ENCODE measurements at places on chromosomes 6 and 20.

DNA sequence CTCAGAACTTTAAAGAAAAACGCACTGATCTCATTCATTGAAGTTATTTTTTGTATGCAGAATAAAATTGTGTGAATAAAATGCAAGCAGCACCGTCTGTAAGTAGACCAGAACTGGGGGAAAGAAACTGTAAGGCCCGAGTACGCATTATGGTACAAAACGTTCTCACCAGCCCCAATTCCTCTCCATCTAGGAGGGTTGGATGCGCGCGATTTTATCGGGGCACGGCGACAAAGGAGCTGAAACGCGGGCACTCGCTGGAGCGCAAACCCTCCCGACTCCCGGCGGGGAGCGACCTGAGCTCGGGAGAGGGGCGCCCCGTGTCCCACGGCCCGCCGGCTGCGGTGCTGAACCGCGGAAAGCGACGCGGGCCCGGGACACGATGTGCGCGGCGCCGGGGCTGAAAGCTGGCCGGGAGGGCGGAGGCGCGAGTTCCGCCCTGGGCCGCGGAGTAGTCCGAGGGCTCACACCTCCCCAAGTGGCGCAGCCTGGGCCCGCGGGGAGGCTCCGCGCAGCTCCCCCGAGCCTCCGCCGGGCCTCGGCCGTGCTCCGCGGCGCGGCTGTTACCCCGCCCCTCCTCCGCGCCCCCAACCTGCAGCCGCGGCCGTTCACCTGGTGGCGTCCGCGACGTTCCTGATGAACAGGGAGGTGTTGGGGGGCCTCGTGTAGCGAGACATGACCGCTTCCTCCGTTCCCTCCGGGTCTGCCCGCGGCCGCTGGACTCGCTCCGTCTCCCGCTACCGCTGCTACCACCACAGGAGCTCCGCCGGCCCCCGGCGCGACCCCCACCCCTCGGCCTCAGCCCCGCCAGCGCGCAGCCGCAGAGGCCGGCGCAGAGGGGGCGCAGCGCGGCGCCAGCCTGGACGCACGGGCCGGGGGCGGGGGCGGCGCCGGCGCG is at the start of gene SRSF12:
Gene SRSF12, minus strand, starts transcription at position 861 of the 898 bp plus-strand sequence. Its CDS starts 184 bp downstream, at position 677.
- peak; percentile 18 for DNase-seq

- DNase-seq = no peak
Observed at GRCh38 chr6:13810688-13811446, 3.5 kb downstream of the MCUR1 start.

GRCh38 chr6:169545982-169546381 is 155.8 kb downstream of the WDR27 start:
- no peak for DNase-seq

- DNase-seq = peak; percentile 53
Observed at GRCh38 chr6:27176523-27177484, 70.7 kb upstream of the PRSS16 start.

DNA sequence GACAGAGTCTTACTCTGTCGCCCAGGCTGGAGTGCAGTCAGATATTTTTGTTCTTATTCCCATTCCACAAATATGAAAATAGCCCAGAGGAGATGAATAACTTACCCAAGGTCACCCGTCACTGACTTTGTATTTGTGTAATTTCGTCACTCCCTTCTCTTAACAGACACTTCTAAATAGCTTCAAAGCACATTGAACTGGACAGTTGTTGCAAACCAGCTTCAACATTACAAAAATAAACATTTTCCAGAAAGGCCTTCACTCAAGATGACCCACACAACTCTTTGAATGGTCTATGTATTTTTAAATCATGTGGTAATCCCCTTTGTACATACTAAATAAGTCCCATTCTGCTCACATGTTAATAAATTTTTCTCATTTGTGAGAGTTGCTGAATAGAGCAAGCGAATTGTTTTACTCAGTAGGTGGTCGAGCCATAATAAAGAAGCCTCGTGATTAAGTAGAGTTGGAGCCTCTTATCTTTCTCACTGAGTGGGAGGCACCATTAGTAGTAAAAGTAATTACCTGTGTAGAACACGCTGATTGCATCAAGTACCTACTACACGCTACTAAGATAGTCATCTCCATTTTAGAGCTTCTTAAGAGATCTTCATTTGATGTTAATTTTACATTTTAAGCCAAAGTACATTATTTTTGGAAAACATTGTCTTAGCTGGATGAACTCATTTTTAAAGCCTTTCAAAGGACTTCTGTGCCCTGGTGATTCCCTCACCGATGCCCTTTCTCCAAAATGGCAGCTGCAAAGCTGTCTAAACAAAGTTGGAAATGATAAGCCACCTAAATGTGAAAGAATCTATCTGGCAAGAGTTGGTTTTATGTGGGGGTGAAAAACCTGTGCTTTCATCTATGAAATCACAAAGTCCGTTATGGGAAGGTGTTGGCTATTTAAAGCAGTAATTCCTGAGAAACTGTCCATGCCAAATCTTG is 110.0 kb downstream of the TSHZ2 start:
- no peak for DNase-seq

- DNase-seq = no peak
Observed at GRCh38 chr6:53939830-53940229, 145.0 kb downstream of the LRRC1 start.

DNA sequence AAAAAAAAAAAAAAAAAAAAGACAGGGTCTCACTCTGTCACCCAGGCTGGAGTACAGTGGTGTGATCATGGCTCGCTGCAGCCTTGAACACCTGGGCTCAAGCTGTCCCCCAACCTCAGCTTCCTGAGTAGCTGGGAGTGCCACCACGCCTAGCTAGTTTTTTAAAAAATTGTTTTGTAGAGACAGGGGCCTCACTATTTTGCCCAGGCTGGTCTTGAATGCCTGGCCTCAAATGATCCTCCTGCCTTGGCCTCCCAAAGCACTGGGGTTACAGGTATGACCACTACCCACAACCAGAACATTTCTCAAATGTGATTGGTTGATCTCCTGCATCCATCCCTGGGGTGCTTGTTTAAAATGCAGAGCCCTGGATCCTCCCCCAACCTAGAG is 5.6 kb upstream of the RBCK1 start:
- DNase-seq = no peak

DNA sequence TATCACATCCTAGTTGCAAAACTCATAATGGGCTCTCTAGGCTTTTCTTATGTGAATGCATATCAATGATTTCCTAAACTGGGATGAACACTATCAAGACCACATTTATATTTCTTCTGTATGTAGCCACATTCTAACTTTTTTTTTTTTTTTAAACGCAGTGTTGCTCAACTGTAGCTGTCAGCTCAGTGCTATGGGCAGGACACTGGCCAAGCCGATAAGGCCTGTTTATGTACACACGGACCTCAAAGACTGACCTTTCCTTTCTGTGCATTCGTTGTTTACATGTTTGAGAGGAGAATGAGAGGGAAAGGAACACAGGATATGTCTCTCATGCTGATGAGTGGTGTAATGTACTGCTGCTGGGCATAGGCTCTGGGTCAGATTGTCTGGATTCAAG is 75.1 kb upstream of the B3GAT2 start:
- DNase-seq = no peak

- no peak for DNase-seq
Observed at GRCh38 chr20:20414640-20415220, 46.8 kb downstream of the INSM1 start.

DNA sequence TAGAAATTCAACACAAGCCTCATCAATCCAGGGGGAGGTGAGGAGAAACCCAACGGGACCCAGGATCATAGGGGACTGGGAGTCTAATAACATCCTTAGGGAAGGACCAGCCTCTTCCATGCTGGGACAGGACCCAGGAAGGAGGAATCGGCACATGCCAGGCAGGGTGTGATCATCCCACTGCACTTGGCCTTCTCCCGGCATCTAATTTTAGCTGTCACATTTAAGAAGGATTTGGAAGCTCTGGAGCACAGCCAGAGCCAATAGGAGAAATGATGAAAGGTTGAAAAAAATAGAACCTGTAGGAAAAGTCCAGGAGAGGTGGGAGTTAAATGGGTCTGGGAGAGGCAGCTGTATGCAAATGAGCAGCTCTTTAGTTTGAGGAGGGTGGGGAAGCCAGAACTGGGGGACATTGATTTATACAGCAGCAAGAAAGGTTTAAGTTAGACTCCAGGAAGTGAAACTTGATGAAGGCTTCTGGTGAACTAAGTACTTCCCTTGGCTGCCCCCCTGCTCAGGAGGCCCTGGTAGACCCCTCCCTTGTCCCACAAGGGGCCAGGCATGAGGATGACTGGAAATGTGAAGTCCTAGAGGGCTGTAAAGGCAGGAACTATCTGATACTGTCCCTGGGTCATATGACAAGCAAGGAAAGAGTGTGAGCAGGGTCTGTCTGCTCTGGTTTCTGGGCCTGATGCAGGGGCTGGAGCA is 260.3 kb downstream of the LRFN2 start:
- no peak for DNase-seq

DNA sequence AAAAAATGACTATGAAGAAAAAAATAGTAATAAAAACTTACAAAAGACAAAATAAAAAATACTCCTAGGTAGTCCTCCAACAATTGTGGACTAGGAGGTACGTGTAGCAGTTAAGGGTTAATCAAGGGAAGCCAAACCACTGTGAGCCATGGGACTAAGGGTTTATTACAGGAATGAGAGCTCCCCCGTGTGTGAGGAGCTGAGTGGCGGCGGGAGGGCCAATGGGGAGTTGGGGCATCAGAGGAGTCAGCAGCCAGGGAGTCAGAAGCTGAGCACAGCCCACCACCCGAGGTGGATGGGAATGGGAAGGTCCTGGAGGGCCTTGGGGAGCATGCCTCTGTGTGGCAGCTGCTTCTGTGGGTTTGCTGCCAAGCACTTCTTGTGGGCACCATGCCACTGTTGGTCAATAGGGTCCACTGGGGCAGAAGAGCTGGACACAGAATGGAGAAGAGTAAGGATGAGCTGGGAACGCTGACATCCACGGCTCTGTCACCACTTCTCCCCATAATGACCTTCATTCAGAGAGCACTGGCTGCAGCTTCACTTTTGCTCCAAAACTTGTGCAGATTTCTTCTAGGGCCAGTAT is 373.3 kb downstream of the CDKAL1 start:
- DNase-seq = no peak

DNA sequence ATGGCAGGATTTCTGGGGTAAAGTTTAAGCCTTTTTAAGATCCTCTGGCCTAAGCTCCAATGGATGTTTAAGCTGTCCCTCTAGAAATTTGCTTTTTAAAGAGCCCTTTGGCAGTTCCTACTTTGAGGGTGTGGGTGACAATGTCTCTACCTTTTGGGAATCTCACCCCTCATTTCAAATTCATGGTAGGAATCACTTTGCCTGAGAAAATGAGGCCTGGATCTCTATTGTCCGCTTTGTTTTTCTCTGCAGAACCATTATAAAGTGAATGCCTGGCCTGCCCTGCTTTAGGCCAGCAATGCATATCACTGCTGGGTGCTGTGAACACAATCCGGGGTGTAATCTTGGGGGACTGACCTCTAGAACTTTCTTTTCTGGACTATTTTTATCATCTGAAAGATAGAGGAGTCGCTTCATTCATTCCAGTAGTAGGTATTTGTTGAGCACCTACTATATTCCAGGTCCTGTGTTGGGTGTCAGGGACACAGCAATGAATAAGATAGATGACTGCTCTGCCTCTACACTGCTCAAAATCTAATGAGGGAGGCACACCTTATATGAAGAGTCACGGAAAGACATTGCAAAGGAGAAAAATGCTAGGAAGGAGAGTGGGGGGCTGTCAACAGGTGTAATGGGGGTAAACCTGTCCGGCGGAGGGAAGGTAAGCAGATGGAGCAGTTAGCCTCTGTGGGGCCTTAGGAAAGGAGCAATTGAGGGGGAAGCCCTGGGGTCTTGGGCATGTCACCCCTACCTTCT is 8.6 kb upstream of the COMMD7 start:
- no peak for DNase-seq

DNA sequence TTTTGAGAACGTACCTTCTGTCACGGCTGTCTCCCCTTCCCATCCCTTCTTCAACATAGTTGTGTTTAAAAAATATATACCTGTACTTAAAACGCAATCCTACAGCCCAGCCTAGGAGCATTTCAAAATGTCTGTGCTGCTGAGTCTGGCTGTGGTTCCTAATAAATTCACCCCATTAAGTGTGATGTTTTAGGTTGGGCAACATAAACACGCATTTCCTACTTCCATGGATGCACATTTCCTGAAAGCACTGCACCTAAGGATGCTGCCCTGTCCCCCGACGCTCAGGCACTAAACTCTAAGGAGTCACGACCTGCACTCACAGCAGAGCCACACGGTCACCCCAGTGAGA is 1.2 kb downstream of the REV3L start:
- DNase-seq = no peak

DNA sequence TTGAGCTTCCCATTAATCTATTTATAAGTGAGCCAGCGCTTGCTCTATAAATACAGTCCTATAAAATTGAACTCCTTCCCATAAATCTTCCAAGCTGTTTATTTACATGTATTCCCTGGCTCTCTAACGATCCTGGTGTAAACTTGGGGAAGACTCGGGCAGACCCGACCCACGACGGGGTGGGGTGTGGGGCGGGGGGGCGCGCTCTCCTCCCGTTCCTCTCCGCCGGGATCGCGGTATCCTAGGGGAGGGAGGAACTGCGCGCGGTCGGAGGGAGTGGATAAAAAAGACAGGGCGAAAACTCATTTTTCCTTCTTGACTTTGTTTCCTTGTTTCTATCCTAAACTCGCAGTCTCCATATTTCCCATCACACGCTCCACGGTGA is 31.1 kb downstream of the TFAP2B start:
- DNase-seq = no peak

GRCh38 chr6:4433199-4433598 is 297.8 kb upstream of the ECI2 start:
- no peak for DNase-seq

GRCh38 chr20:57708694-57709673 is 831 bp downstream of the PMEPA1 start:
- peak; percentile 58 for DNase-seq

GRCh38 chr6:135170849-135171248 is 10.3 kb upstream of the MYB start:
- no peak for DNase-seq

GRCh38 chr20:7977709-7978108 is 37.5 kb upstream of the HAO1 start:
- DNase-seq = no peak

GRCh38 chr20:38883081-38883980 is 42.9 kb upstream of the FAM83D start:
- DNase-seq = no peak
